ENCODE measurements at places on chromosomes 6 and 20.

GRCh38 chr6:21219241-21219640 lies 374.3 kb upstream of the SOX4 start:
- DNase-seq: no peak

GRCh38 chr6:12395898-12396297 lies 105.7 kb downstream of the EDN1 start:
- no peak for DNase-seq

DNA sequence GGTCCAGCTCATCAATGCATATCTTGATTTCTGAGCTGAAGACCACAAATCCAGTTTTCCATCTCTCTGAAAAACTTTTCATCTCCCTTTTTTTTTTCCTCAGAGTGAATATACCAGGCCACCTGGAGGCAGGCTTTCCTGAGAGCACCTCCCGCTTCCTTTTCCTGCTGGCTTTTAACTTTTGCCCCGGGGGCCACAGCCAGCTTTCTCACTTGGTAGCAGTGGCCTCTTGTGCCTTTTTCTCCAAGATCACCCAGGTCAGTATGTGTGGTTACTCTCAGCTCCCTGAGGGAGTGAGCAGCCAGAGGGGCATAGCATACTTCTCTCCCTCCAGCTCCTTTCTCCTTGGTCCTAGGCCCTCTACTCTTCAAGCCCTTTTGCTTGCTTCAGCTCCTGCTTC lies at the start of gene BTN1A1:
Gene BTN1A1, plus strand, starts transcription at position 202 of the 400 bp plus-strand sequence. CDS start 984 bp downstream, outside the sequence.
- no peak for DNase-seq

- DNase-seq: no peak
Measured at GRCh38 chr6:22956029-22956681, 386.8 kb downstream of the HDGFL1 start.

GRCh38 chr20:44418069-44418905 lies 57.4 kb upstream of the TTPAL start:
- no peak for DNase-seq

DNA sequence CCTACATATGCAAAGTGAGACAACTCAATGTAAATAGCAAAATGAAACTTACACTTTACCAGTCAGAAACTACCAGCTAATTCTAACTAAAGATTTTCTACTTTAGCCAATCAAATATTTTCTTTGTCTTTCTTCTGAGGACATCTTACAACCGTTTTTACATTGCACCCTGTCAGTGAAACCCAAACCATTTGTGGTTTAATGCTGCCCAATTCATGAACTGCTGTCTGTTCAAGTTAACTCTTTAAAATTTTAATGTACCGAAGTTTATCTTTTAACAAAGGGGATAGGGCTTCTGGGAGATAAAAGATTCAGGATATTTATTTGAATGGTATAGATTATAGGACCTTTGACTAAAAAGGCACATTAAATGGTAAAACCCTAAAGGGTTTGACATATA lies 121.3 kb upstream of the HDDC2 start:
- DNase-seq: no peak

DNA sequence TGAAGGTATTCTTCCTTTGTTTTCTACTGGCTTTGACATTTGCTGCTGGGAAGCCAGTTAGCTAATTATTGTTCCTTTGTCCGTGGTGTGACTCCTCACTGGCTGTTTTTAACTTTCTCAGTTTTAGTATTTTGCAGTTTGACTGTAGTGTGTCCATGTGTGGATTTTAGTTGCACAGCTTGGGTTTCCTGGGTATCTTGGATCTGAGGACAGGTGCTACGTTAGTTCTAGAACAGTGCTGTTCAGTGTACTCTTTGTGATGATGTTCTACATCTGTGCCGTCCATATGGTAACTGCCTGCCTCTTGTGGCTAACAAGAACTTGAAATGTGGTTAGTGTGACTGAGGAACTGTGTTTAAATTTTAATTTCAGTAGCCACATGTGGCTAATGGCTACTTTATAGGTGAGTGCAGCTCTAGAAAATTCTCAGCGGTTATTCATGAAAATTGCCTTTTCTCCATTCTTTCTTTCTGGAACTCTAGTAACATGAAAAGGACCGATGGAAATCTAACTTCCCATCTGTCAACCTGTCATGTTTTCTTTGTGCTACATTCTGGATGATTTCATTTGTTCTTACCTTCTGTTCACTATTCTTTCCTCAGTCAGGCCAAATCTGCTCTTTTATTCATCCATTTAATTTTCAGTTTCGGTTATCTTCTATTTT lies 7.4 kb downstream of the SNX9 start:
- DNase-seq: no peak

- no peak for DNase-seq
Measured at GRCh38 chr6:26342106-26343004, 22.6 kb upstream of the BTN3A2 start.

DNA sequence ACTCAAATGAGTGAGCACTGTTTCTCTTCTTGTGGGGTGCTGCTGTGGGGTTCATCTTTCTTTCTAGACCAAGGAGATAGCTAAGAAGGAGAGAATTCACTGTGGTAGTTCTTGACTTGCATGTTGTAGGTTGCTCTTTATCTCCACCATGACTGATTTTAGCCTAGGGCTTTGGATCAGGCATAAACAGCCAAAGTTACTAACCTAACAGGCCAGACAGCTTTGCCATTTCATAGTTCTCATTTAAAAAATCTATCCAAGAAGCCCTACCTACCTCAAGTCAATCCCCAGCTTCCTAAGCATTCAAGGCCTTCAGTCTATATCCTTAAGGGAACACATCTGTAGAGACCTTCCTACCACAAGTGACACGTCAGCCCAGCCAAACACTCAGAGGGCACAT lies 107.9 kb upstream of the CARMIL1 start:
- DNase-seq: no peak

DNA sequence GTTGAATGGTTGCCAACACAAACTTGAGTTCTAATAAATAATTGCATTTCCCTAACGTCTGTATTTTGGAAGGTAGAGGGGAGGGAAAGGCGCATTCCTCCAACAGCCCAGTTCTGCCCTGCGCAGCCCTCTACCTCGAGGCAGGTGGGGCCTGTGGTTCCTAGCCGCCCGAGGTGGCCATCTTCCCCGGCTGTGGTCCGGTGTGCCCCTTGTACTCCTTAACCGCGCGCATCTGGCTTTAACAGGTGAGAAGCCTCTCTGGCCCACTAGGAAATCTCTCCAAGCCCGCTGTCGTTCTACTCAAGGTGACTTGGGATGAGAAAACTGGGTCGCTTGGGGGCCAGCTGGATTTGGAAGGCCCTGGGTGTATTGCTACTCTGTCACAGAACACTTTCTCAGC lies 1.7 kb downstream of the KHDC3L start:
- no peak for DNase-seq

- no peak for DNase-seq
Measured at GRCh38 chr20:40815156-40816038, 126.4 kb upstream of the MAFB start.

DNA sequence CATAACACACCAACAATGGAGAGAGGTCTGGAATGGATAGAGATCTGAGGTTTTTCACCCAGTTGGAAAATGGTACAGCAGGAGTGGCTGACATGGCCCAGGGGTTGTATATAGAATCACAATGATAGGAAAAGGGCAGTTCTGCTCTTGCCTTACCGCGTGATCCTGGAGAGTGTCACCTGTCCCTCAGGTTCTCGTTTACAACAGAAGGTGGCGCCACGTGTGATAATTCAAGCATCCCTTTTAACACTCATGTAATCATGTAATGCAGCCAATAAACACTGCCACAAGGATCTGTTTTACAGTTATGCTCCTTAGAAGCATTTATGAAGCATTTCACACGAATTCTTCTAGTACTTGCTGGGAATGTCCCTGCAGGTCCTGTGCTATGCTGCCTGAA lies 12.9 kb upstream of the WFDC2 start:
- no peak for DNase-seq

Measured in CD4-positive, alpha-beta T cell treated with Interleukin-6 at 100 ng/mL for 8 hours (primary cell).